ENCODE measurements at places on chromosomes 3 and 15.

- DNase-seq, result no peak
These were observed 55.6 kb downstream of the TLNRD1 start for GRCh38 chr15:81056304-81056703.

- no peak for DNase-seq
These were observed 4.3 kb downstream of the ITIH1 start for GRCh38 chr3:52781741-52782140.

DNA sequence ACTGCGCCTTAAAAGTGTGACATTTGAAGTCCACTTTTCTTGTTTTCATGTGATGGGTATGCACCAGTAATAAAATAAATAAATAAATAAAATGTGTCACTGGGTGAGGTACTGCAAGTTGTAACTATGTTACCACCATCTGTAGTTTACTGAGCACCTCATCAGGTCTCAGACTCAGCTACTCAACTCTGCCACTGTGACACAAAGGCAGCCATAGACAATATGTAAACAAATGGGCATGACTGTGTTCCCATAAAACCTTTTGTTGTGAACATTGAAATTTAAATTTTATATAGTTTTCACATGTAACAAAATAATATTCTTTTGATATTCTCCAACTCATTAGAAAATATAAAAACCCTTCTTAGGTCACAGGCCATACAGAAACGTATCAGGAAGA is 120.1 kb downstream of the DNAJB8 start:
- no peak for DNase-seq

GRCh38 chr15:82680200-82681102 is 29.2 kb downstream of the AP3B2 start:
- peak; percentile 92 for DNase-seq

GRCh38 chr3:126837773-126838172 is 133.7 kb downstream of the CHCHD6 start:
- no peak for DNase-seq

GRCh38 chr3:195758721-195759353 is 38.1 kb downstream of the MUC20 start:
- DNase-seq, result no peak

DNA sequence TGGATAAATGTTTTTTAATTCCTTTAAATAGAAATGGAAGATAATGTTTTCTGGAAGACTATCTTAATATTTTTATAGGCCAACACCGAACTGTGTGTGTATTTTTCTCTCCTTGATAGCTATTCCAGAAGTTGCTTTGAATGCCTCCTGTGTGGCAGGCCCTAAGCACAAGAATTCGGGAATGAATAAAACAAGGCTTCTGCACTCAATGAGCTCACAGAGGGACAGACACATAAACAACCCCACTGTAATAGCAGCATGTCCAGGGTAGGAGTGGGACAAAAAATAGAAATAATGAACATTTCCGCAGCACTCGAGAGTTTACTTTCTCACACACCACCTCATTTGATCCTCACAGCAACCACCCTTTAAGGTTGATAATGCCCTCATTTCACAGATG is 18.0 kb downstream of the SRGAP3 start:
- no peak for DNase-seq

DNA sequence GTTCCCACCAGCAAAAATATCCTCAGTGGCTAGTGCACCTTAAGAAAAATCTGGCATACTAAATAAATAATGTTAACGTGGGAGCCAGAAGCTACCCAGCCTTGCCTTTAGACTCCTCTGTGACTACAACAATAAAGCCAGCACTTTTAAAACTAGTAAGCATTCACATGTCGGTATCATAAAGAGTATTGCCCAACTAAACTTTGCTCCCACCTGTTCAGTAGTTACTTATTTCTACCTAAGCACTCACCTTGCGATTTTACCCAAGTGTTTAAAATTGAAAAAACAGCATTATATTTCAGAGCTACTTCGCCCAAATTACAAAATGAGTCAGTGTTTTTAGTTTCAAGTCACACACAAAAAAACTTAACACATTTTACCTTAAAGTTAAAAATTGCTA is 12.8 kb downstream of the ALDH1L1 start:
- DNase-seq, result no peak

GRCh38 chr15:69529961-69530633 is 77.5 kb downstream of the RPLP1 start:
- no peak for DNase-seq

DNA sequence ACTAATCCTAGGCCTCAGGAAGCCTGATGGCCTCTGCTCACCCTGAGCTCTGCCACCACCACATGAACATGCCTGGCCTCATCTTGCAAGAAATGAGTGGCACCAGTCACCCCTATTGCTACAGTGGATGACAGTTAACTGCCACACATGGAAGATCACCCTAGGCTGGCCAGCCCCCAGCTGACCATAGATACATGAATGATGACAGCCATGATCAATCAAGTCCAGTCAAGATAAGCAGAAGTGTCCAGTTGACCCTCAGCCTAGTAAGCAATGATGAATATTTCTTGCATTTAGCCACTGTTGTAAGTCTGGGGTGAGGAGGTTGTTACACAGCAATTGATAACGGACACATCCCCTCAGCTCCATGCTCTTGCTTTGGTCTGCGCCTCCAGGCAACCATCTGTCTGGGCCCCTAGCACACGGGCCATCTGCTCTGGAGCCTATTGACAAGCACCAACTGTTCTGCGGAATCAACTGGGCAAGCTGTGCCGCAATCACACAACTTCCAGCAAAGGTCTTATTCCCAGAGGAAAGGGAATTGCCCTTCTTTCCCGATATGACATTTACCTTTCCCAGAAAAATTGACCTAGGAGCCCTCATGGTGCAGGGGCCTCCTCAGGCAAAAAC is 2.2 kb upstream of the LYZL4 start:
- DNase-seq, result no peak

DNA sequence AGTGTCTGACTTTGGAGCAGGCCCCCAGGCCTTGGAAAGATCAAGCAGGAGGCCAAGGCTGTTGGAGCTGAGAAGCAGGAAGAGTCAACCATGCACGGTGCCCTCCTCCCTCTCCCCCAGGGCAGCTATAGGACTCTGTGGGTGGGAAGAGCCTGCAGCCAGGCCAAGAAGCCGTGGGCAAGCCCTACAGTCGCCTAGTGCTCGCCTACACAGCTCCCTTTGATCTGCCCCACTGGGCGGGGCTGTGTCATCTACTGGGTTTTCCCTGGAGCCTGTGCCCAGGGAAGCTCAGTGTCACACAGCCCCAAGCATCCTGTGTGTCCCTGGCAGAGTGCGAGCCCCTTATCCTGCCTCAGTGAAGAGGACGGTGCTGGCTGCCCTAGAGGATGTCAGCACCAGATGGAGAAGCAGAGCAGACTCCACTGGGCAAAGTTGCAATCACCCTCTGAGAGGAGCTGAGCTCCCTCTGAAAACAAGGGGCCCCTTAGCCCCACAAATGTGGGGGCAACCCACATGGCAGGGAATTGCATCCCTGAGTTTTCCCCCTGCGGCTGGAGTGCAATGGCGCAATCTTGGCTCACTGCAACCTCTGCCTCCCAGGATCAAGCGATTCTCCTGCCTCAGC is 72.2 kb downstream of the KLF13 start:
- DNase-seq, result peak; percentile 71

- peak; percentile 14 for DNase-seq
These were observed at the start of gene TGM4 for GRCh38 chr3:44874308-44874707. Gene TGM4, plus strand, starts transcription at chr3:44874608. Its CDS starts 71 bp downstream, at chr3:44874679.

DNA sequence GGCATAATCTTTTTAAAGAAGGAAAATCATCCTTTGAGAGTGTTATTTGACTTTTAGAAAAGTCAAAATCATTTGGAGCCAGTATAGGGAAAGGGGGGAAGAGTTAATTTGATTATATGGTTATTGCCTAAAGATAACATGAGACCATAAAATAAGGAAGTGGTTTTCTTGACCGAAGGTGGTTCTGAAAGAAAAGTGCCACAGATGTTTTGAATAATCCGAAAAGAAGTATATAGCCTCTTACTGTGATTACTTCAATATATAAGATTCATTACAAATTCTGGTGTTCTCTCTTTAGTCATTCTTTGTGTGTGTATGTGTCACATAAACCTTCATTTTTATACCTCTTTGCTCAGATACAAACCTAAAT is 1.1 kb downstream of the DNAJB11 start:
- DNase-seq, result no peak

- no peak for DNase-seq
These were observed 103.7 kb downstream of the PDZRN3 start for GRCh38 chr3:73520931-73521461.

- no peak for DNase-seq
These were observed 105.8 kb downstream of the LSAMP start for GRCh38 chr3:116339441-116340028.

DNA sequence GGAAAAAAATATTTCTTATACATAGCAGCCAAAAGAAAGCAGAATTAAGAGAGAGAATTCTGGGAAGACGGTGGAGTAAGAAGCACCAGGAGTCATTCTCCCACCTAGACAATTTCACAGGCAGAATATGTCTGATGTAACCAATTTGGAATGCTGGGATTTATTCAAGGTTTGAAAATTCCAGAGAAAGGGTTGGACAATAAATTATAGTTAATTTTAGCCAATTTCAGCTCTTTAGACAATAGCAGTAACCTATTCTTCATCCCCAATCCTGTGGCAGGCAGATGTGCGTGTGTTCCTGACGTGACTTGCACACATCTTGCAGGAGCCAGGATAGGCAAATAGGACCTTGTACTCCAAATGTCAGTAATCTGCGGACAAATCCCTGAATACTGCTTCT is 541.0 kb upstream of the NAALADL2 start:
- no peak for DNase-seq

DNA sequence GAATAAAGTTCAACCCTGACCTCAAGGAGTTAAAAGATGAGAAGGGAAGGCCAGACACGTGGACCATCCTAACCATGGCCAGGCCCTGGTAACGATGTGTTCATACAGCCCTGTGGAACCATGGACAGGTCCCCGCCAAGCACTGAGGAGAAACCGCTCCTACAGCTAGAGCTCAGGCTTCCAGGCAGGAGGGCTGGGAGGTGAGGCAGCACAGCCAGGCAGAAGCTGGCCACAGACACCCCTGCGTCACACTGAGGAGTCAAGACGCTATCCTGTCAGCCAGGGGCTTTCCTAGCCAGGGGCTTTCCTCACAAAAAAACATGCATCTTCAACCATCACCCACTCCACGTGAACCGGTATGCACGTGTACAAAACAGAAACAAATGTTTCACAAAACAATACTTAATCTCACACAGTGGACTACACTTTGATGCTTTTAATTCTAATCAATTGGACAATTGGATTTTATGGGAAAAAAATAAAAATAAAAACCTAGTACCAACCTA is 73.2 kb downstream of the TBC1D2B start:
- no peak for DNase-seq

GRCh38 chr3:4375911-4376310 is 72.7 kb downstream of the SETMAR start:
- no peak for DNase-seq

DNA sequence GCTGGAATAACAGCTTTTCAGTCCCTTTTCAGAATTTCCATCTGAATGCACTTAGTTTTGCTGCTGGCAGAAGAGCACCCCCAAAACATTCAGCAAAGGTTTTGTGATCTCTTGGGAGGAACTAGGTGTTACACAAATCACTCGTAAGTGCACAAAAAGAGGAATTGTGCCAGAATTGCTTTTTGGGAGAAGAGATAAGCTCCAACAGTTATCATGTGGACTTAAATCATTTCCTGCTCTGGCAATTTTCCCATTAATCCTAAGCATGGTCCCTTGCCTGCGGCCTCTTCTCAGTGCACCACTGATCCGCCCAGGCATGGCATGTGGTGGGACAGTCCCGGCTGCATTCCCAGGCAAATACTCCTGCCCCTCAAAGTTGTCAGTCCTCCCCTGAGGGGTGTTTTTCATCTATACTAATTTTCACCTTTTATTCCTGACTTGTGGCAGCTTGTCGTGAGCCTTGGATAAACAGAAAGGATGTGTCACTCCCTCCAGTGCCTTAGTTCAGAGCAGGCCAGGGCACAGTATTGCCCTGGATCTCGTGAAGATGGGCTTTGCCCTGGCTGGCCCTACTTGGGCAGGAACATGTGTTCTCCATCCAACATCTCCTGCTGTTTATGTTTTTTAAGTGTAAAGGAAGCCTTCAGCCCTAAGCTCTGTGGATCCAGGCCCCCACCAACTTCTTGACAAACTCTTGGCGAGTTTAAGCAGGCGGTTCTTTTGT is 44.6 kb upstream of the VILL start:
- DNase-seq, result no peak

- no peak for DNase-seq
These were observed 225.7 kb upstream of the PPP2R3A start for GRCh38 chr3:135739779-135740178.

GRCh38 chr15:69172847-69173246 is 12.4 kb downstream of the GLCE start:
- no peak for DNase-seq

- DNase-seq, result no peak
These were observed 59.1 kb downstream of the FMN1 start for GRCh38 chr15:33135355-33135781.

DNA sequence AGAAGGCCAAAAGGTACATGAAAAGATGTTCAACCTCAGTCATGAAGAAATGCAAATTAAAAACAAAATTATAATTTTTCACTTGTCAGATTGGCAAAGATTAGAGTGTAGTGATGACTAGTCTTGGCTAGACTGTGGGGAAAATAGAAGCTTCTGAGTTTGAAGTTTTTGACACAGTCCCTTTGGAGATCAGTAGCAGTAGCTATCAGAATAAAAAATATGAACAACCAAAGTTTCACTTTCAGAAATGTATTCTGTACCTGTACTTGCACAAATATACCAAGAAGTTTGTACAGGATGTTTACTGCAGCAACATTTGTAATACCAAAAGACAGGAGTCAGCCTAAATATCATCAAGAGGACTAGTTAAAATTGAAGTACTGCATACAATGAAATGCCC is 14.1 kb downstream of the ATP2C1 start:
- DNase-seq, result no peak

- no peak for DNase-seq
These were observed 310.4 kb downstream of the ERC2 start for GRCh38 chr3:56157693-56158362.
